RPMI8226 (cell line): ENCODE measurements at places on chromosomes 12 and 14.

GRCh38 chr14:76541594-76542219 is 165.8 kb downstream of the ESRRB start:
- DNase-seq, result no peak

DNA sequence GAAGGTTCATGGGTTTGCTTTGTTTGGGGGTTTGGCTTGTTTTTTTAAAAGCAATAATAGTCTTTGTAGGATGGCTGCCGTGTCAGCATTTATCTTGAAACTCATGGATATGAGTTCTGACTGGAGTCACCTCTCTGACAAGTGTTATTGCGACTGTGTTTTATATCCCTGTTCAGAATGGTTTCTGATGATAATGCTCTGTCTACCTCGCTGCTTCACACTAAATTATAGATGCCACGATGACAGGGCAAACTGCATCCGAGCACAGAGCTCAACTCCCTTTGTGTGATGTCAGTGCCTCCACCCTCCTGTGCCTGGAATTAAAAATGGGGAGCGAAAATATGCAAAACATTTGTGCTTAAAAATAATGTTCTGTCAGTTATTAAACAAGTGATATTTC is 250.8 kb downstream of the EGLN3 start:
- no peak for DNase-seq

GRCh38 chr14:68621400-68622365 is 171.2 kb downstream of the ZFP36L1 start:
- no peak for DNase-seq

DNA sequence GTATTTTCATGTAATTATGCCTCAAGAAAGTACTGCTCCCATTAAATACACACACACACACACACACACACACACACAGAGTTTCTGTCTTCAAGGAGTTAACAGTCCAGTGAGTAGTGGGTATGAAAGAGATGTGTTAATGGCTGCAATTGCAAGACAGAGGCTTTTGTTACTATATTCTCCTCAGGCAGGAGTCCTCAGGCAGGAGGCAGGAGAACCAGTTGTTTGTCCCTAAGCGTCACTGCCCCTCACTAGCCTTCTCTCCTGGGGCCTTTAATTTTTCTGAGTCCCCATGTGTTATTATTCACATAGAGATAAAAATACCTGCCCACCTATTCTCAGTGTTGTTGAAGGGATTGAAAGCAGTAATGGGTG is 31.2 kb downstream of the DAD1 start:
- DNase-seq, result no peak

- DNase-seq, result no peak
Observed at GRCh38 chr12:57902478-57902969, 38.8 kb upstream of the ATP23 start.
